ENCODE measurements at places on chromosomes 7 and 10.

- no peak for DNase-seq
These were observed 52.8 kb upstream of the VWDE start for GRCh38 chr7:12456506-12456905.

GRCh38 chr10:97307866-97308780 lies 10.9 kb upstream of the FRAT1 start:
- no peak for DNase-seq

DNA sequence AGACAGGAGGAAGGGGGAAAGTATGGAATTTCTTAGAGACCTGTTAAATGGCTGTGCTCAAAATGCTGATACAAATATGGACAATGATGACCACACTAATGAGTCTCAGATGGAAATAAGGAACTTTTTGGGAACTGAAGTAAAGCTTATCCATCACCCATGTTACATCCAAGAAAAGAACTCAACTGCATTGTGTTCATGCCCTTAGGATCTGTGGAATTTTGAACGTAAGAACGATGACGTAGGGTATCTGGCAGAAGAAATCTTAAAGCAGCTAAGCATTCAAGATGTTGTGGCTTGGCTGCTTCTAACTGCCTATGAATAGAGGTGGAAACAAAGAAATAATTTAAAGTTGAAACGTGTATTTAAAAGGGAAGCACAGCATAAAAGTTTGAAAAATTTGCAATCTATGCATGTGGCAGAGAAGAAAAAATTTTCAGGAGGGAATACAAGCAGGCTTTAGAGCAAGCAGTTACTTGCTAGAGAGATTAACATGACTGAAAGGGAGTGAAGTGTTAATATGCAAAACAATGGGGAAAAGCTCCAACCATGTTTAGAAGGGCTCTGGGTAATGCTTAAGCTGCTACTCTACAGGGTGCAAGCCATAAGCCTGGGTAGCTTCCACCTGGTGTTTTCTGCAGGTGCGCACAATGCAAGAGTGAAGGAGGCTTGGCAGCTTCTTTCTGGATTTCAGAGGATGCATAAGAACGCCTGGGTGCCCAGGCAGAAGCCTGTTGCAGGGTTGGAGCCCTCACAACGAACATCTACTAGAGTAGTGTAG lies 499.7 kb upstream of the SEMA3D start:
- DNase-seq, result no peak

- no peak for DNase-seq
These were observed 84.5 kb upstream of the ETV1 start for GRCh38 chr7:14073988-14074387.

DNA sequence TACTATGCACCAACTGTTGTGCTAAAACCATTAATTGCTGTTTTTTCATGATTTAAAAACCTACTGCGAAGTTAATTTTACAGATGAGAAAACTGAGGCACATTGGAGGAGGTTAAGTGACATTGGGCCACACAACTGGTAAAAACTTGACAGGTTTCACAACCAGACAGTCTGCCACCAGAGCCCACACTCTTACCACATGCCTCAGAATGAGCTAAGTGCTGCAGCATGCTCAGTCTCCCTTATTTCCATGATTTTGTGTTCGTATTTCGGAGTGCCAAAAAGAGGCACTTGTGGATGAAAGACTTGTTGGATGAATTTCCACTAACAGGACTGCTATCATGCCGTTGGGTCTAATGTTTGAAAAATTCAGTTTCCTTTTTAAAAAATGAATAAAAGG lies 77.4 kb downstream of the PCLO start:
- DNase-seq, result no peak

GRCh38 chr7:75638594-75639070 lies 100.1 kb downstream of the HIP1 start:
- DNase-seq, result no peak

- DNase-seq, result no peak
These were observed 3.1 kb downstream of the PAX2 start for GRCh38 chr10:100748231-100749058.

DNA sequence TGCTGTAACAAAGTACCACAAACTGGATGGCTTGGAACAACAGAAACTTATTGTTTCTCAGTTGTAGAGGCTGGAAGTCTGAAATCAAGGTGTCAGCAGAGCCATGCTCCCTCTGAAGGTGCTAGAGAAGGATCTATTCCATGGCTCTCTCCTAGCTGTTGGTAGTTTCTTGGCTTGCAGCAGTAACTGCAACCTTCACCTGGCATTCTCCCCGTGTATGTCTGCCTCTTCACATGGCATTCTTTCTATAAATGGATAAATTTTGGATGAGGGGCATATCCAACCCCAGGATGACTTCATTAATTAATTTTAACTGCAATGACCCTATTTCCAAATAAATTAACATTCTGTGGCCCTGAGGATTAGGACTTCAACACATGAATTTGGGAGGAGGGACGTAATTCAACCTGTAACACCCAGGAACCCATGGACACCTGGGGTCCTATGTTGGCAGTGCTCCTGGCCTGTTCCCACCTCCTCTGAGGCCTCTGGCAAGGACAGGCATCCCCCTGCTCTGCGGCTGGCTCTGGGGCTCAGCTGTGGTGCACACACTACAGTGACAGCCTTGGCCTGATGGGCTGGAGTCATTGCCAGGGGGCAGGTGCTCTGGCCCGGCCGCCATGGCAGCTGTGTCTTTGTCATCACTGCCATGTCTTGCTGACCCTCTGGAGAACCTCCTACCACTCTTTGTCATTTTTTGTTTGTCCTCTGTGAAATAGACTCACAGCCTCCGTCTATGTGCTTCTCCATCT lies 30.8 kb downstream of the LSMEM1 start:
- no peak for DNase-seq
